Naive thymus-derived CD4-positive, alpha-beta T cell (primary cell): ENCODE measurements at places on chromosomes 4 and X.

DNA sequence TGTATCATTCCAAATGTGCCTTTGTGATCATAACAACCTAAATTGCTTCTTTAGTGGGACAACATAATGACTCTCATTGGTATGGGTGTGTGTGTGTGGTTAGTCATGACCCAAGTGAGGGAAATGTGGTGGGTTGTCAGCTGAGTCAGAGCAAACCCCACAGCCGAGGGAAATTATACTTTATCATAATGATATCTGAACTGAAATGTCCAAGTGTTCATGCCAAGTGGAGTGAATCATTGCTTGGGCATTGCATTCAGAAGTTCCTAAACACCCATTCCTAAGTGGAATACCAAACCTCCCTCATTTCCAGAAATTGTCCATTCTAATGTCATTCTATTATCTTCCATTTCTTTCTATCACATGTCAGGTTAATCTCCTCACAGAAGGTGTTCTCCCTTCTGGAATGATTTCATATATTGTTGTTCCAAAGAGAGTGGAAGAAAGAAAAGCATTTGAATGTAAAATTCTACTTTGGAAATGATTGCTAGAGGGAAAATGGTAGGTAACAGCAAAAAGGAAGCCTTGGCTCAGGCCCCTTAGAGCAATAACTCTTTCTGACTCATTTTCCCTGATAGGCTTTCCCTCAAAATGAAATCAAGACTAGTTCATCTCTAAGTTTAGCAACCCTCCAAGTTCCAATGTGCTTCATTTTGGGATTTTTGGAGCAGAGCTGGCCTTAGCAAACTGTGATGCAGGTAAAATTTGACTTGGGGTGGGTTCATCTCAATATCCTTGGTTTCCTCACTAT is 230.7 kb upstream of the KCNIP4 start:
- DNase-seq, result no peak

GRCh38 chr4:102612824-102613366 is 111.7 kb downstream of the NFKB1 start:
- peak; percentile 73 for DNase-seq

- no peak for DNase-seq
Observed at GRCh38 chr4:32798471-32799159, 2078.4 kb downstream of the PCDH7 start.

DNA sequence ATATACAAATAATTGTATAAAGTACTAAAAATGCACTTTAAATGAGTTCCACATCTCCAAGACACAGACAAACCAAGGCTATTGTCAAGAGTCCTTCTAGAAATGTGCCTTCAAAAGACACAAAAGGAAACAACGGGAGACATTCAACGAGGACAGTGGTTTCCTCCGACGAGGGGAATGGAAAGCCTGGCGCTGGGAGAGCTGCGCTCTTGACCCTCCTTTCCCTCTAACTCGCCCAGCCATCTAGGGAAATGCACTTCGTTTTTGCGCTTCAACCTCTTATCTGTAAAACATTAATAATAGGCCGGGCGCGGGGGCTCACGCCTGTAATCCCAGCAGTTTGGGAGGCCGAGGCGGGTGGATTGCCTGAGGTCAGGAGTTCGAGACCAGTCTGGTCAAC is 37.0 kb downstream of the ZFP42 start:
- DNase-seq, result no peak

- no peak for DNase-seq
Observed at GRCh38 chrX:12443534-12444098, 305.3 kb downstream of the FRMPD4 start.

DNA sequence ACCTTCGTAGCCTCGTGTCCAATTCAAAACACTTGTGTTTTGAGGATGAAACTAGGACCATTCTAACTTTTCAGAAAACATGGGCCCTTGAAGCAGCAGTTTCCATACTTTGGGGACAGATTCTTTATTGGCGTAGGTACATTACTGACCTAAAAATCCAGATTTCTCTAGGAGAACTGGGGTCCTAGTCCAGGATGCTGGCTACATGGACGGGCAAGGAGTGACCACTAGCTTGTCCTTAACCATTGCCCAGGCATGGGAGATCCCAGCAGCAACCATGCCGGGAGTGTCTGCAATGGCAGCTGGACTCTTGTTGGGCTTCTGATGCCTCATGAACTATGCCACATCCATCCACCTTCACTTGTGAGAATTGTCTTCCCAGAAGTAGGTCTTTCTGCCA is 62.2 kb upstream of the WDR1 start:
- DNase-seq, result no peak

DNA sequence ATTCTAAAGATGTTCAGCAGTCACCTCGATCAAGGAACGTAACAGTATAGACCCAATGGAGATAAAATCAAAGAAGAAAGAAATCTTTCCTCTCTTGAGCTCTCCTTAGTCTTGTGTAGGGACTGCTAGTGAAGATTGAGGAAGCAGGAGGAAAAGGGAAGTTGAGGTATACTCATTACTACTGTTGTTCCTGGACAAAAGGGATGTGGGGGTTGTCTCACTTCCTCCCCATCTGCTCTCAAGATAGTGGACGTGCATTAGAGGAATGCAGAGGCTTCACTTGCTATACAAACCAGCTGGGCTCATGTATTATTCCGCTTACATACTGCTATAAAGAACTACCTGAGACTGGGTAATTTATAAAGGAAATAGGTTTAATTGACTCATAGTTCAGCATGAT is 208.9 kb upstream of the ARHGEF9 start:
- no peak for DNase-seq

DNA sequence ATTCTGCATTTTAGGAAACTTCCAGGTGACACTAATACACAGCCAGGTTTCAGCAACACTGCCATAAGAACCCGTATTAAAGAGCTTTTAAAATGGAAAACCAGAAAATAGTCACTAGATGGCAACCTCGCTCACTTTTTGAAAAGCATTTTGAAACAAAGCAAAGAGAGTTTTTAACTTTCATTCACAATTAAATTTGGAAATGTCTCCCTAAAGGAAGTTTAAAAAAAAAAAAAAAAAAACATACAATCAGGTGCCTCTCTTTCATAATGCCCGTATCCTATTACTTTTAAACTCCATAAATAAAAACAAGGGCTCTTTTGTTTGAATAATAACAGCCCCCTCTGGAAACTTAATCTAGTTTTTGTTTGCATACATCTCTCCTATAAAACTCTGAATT is 20.3 kb downstream of the MEPE start:
- DNase-seq, result no peak

- no peak for DNase-seq
Observed at GRCh38 chr4:30769093-30769492, 48.9 kb downstream of the PCDH7 start.

DNA sequence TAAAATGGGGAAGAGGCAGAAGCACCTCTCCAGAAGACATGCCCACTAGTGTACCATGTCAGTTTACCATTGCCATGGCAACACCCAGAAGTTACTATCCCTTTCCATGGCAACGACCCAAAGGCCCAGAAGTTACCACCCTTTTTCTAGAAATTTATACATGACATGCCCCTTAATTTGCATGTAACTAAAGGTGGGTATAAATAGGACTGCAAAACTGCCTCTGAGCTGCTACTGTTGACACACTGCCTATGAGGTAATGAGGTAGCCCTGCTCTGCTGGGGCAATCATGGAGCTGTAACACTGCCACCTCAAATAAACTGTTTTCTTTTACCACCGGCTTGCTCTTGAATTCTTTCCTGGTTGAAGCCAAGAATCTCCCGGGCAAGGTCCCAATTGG is 13.9 kb upstream of the BEX4 start:
- DNase-seq, result no peak

- no peak for DNase-seq
Observed at GRCh38 chr4:112199041-112199440, 32.5 kb upstream of the AP1AR start.

- DNase-seq, result peak; percentile 27
Observed at GRCh38 chr4:185096032-185096653, 46.9 kb upstream of the SLC25A4 start.

GRCh38 chr4:152448854-152449253 is 87.0 kb downstream of the FBXW7 start:
- DNase-seq, result no peak

- DNase-seq, result no peak
Observed at GRCh38 chr4:1409491-1410425, 3.5 kb upstream of the NKX1-1 start.

GRCh38 chr4:174999407-174999806 is 81.2 kb downstream of the ADAM29 start:
- no peak for DNase-seq

DNA sequence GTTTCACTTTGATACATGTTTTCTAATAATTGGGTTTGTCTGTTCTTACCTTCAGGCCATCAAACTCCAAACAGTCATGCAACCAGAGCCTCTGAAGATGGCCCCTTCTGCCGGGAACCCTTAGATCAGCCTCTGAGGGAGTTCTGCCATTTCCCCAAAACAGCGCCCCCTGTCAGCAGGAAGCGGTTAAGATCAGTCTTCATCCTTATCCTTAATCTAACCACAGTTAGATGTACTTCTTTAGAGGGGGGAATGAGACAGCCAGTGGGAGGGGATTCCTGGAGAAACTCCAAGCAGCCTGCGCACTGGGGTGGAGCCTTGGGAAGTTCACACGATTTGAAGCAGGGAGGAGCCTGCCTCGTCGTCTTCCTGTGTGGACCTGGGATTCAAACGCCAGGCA is 185.4 kb downstream of the INPP4B start:
- no peak for DNase-seq

- no peak for DNase-seq
Observed at GRCh38 chr4:177671387-177671786, 229.2 kb upstream of the AGA start.

- DNase-seq, result no peak
Observed at GRCh38 chr4:181745933-181746625, 497.1 kb upstream of the TENM3 start.

GRCh38 chr4:138656990-138657389 is 358.6 kb upstream of the NOCT start:
- no peak for DNase-seq

GRCh38 chrX:10310511-10310910 is 153.7 kb downstream of the CLCN4 start:
- DNase-seq, result no peak

- no peak for DNase-seq
Observed at GRCh38 chr4:188145601-188146000, 6.4 kb downstream of the TRIML1 start.

GRCh38 chr4:110064295-110064694 is 134.1 kb downstream of the ELOVL6 start:
- no peak for DNase-seq

GRCh38 chr4:122065915-122066314 is 86.2 kb upstream of the BLTP1 start:
- no peak for DNase-seq

- DNase-seq, result no peak
Observed at GRCh38 chr4:86910369-86910768, 18.1 kb upstream of the C4orf36 start.

- no peak for DNase-seq
Observed at GRCh38 chr4:8644966-8645752, 52.6 kb downstream of the CPZ start.

GRCh38 chr4:13108096-13108495 is 376.0 kb downstream of the RAB28 start:
- no peak for DNase-seq

DNA sequence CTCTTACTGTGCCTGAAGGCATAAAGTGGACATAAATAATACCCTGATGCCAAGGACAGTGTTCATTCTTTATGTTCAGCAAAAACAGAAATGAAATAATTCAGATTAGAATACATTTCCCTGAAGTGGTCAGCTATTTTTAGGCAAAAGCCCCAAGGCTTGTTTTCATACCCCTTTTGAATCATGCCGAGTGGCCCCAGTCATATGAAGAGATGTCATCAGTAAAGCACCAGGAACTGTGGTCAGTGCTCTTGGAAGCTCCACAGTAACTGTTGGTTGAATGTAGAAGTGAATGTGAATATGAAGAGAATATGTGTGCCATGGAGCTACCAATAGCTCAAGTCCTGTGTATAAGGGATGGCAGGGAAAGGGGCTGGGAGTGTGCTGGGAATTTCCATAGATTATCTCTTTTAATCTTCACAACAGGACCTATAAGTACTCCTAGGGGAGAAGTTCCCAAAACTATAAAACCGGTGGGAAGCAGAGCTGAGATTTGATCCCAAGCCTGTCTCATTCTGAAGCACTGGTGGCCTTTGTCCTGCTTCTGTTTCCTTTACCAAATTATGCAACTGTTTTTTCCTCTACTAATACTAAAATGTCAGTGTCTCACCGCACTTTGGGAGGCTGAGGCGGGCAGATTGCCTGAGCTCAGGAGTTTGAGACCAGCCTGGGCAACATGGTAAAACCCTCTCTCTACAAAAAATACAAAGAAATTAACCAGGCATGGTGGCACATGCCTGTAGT is 52.6 kb downstream of the FNIP2 start:
- DNase-seq, result no peak

- DNase-seq, result no peak
Observed at GRCh38 chr4:119337010-119337409, 15.1 kb upstream of the FABP2 start.

GRCh38 chrX:103776546-103776945 is at the start of gene PLP1:
TSS of gene PLP1 (plus strand) at chrX:103776840. CDS start at chrX:103776996, 156 bp downstream.
- no peak for DNase-seq

DNA sequence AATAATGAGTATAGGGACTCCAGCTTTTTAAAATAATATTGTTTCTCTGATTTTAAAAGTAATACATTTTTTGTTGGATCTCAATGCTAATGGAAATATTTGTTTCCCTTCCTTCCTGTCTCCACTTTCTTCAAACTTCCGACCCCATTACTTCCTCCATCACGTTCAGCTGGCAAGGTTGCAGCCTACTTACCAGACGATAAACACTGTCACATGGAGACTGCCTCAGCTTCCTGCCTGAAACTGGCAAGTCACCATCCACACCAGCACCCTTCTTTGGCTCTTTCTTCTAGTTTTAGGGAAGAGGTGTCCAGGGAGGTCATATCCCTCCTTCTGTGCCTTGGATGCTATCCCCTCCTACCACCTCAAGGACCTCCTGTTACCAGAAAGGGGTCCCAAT is 3.4 kb upstream of the INTU start:
- DNase-seq, result no peak

DNA sequence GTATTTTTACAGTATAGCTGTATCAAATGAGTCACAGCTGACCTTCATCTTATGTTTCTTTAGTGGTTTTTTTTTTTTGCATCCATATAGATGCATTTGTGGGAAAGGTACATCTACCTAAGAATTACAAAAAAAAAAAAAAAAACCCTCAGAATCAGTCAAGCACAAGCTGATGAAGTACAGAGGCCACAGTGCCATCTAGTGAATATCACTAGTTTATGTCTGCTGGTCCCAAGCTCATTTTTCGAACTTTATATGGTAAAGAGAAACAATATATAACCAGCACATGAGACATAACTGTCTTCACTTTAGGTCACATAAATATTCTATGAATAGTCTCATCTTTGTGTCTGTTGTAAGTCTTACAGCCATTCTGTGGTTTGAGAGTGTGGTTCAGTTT is 220.1 kb downstream of the DLG3 start:
- peak; percentile 1 for DNase-seq

- DNase-seq, result no peak
Observed at GRCh38 chrX:9482408-9482807, 17.6 kb downstream of the TBL1X start.

DNA sequence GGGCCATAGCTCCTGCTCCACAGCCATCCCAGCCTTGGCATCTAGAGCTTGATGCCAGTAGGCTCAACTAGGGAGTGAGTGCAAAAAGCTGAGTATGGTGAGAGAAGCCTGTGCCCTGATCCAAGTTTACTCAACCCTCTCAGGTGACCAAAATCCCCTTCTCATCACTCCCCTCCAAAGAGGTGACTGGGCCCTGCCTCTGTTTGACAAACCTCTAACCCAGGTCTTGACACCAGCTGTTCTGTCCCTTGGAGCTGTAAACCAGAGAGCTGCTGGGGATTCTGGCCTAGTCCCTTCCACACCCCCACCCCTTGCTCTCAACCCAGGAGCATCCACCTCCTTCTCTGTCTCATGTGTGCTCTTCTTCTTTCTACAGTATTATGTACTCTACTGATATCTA is 73.5 kb downstream of the MSN start:
- DNase-seq, result no peak
